ENCODE measurements at places on chromosomes 6 and 20.

- no peak for DNase-seq
Measured at GRCh38 chr20:59958123-59958522, at the start of gene CDH26. CDH26 (plus strand) TSS chr20:59958423; CDS start chr20:59958727, 304 bp downstream.

DNA sequence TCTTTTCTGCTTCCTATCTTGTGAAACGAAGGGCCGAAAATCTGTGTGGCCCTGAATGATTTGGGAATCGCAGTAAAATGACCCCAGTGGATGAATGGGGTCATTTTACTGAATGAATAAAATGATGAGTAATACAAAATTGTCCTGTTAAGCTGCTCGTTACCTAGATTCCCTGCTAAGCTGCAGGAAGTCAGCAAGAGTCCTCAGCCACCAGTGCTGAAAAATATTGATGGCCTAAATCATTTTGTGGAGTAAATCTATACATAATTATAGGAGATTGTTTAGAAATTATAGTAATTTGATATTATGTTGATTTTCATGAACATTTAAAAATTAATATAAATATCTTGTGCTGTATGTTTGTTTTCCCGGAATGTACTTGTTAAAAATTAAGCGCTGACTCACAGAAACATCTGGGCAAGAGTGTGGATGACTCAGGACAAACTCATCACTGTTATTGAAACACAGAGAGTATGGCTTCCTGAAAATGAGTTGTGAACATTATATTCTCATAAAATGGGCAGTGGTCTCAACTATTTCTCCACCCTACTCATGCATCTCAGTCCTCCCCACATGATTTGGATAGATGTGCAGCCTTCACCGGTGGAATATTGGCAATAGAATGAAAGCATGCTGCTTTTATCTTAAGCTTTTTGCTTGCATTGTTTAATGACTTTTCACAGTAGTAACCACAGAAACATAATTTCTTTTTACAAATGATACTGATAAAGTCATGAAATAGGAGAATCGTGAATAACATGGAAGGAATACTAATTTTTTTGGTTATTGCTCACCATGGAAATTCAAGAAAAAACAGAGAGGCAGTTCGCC is 36.2 kb upstream of the RGS17 start:
- peak; percentile 68 for DNase-seq

DNA sequence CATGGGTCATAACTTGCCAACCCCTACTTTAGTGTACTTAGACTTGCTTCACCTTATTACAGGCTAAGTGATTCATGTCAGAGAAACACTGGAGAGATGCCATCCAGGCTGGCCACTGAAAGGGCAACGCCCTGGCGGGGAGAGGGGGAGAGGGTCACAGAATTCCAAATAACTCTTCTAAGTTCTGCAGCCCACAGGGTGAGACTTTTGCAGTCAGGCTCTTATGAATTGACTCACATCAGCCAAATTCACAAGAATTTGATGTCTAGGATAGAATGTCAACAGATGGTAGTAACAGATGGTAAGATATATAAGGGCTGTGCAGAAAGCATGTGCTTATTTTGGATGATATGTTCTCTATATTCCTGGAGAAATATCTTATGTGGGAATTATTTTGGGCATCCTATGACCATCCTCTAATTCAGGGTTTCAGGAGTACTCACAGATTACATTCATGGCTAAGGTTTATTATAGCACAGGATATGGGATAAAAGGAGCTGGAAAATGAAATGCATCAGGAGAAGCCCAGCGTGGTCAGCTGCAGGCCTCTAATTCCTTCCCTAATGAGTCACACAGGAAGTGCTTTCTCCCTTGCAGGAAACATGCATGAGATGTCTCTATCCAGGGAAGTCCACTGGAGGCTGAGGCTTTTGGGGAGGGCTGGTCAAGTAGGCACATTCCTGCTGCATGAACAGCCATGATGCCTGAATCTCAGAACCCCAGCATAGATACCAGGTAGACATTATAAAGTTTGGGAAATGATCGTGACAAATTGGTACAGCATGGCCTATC is 58.7 kb upstream of the RIN2 start:
- peak; percentile 62 for DNase-seq

DNA sequence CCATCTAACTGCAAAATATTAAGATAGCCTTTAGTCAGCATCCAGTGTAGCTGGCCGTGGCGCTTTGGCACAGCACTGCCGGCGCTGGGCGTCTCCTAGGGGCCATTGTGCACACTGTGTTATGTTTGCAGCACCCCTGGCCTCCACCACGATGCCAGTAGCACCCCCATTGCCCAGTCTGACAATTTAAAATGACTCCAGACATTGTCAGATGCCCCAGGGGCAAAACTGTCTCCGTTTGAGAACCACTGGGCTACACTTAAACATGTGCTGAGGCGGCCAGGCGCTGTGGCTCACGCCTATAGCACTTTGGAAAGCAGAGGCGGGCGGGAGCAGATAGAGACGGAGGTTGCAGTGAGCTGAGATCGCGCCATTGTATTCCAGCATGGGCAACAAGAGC is 6.0 kb upstream of the MTG2 start:
- no peak for DNase-seq

GRCh38 chr20:54566031-54566688 is 90.8 kb downstream of the DOK5 start:
- DNase-seq = peak; percentile 10

DNA sequence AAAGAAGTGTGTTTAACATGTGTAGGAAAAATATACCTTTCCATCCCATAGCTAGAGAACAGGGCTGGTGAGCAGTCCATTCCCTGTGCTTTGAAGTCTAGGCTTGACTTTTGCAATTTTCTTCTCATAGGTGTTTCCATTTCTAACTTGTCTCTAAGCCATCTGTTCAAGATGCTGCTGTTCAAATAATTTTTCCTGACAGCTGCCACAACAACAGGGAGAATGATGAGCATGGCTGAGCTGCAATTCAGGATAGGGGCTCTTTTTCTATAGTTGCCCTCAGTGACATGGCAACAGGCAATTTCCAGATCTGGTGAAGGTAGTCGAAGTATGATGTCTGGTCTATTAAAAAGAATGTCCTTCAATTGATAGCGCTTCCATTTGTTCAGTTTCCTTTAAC is 103.0 kb upstream of the HS3ST5 start:
- no peak for DNase-seq

- no peak for DNase-seq
Measured at GRCh38 chr6:169383265-169383664, 129.6 kb upstream of the THBS2 start.

- DNase-seq = peak; percentile 50
Measured at GRCh38 chr6:106579281-106579680, 50.0 kb downstream of the RTN4IP1 start.

DNA sequence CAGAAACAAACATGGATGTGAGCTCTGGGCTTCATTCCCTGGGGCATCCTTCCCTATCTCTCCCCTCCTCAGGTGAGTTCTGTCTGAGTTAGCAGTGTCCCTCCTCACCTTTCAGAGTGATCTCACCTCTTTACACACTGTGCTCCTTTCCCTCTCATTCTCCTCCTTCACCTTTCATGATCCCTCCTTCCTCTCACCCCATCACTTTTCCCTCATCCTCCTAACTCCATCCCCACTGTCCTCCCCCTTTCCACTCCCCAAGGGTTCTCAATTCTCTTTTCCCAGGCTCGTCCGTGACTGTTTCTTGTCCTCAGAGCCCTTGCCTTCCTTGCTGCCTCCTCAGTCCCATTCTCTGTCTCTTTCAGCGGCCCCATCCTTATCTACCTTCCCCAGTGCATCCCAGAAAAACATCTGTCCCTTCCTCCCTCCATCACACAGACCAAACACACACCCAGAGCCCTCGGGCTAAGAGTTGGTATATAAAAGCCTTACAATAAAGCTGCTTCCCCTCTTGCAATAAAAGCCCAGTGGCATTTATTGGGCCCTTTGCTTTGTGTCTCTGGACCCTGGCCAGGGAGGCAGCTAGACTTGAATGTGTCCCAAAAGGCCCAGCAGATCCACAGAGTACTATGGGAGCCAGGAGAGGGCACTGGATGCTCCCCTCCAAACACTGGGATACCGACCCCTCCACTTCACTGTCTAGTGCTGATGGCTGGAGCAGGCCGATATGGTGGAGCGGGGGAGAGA is 1.9 kb downstream of the RNF39 start:
- DNase-seq = no peak

GRCh38 chr6:105357165-105357564 is 45.7 kb downstream of the PREP start:
- DNase-seq = no peak

GRCh38 chr6:145327586-145327985 is 407.7 kb downstream of the EPM2A start:
- DNase-seq = no peak

GRCh38 chr20:61956396-61957342 is 109.0 kb downstream of the TAF4 start:
- no peak for DNase-seq

DNA sequence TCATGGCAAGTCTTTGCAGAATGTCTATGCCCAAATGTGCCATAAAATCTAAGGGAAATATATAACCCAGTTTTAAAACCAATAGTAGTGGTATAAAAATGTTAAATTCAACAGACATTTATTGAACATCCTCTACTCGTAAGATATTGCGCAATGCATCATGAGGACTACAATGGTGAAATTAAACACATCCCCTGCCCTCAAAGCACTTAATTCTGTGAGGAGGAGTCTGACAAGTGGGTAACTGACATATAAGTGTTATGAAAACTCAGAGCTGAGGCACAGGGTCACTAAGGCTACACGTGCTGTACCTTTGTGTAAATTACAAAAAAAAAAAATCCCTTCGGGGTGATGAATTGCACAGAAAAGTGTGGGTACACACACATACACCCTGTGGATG is 6.2 kb downstream of the PKHD1 start:
- no peak for DNase-seq

DNA sequence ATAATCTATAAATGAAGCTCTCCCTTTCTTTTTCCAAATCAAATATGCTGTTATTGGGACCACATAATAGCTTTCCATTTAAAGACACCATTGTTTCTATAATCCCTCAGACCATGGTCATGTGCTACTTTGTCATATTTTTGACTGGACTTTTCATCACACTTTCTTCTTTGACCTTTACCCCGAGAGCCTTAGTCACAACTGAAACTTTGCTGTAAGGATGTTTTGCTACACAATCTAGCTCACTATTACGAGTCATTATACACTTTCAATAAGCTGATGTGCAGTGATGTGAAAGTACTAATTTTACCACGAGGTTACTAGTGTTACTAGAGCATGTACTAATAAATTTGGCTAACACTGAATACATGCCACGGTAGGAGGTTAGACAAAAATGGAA is 367.2 kb upstream of the RUNX2 start:
- DNase-seq = no peak

DNA sequence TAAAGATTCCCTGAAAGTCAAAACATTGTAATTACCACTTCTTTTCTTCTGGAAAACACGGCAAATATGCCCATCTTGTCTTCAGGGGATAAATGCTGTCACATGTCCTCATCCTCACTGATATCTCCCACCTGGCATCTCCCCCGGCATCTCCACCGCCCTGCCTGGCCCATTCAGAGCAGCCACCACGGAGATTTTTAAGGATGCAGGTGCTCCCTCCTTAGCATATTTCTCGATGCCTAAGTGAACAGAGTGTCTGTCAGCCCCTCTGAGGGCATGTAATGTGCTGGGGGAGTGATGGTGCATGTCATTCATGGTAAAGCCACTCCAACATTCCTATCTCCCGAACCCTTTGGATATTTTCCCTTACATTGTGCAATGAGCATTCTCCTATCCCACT is 215.5 kb downstream of the PREX1 start:
- DNase-seq = no peak

GRCh38 chr6:34888874-34889555 is at the start of gene ANKS1A:
ANKS1A (plus strand) TSS chr6:34889255; CDS start chr6:34889403, 148 bp downstream.
- DNase-seq = peak; percentile 87

DNA sequence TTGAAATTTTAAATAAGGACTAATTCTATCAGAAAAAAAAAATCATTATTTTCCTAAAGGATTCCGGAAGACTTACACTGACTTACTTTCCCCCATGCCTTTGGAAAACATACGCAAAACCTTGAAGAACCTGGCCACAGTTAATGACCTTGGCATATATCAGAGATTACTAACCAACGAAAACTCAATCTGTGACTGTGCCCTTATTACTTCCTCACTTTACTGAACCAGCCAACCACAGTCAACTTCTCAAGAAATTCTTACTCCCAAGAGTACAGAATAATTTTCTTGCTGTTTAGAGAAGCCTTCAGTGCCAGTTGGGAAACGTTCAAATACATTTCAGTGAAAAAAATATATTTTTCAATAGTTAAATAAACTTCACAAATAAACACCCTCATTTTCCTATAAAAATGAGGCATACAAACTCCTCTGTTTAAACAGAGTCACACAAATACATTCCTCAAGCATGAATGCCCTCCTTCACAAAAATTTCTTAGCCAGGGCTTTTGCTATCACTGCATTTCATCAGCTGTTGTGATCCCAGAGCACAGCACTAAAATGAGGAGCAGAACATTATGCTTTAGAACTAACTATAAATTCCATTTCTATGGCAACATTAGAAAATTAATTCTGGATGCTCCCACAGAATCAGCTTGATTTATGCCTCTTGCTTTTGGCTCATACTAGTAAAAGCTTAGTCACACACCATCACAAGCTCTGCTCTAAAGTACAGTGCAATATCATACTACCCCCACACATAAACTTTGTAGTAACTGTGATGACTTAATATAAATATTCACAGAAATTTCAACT is 117.6 kb downstream of the DST start:
- DNase-seq = peak; percentile 62

GRCh38 chr20:36315545-36316351 is 9.6 kb downstream of the DLGAP4 start:
- DNase-seq = peak; percentile 11

GRCh38 chr6:113901482-113901881 is 44.3 kb downstream of the MARCKS start:
- peak; percentile 41 for DNase-seq

DNA sequence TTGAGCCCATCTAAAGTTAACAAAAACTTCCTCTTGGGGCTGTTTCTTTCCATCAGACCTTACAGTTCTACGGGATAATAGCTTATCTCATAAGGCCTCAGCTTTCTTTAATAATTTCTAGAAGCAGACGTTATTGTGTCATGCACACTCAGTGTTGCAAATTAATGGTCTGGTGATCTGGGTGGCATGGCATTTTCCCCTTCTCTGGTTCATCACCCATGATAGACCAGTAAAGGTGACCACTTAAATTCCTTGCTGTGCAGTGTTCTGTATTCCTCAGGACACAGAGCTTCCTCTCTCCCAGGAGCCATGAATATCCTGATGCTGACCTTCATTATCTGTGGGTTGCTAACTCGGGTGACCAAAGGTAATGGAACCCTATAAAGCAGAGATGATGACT is at the start of gene DEFB125:
DEFB125 (plus strand) TSS at position 272 of the 400 bp plus-strand sequence; CDS start at position 310, 38 bp downstream.
- no peak for DNase-seq

- no peak for DNase-seq
Measured at GRCh38 chr6:169939554-169940164, 188.2 kb downstream of the ERMARD start.

- DNase-seq = no peak
Measured at GRCh38 chr20:14657266-14658005, 320.0 kb upstream of the FLRT3 start.

- DNase-seq = no peak
Measured at GRCh38 chr6:73062130-73062529, 163.2 kb downstream of the KHDC1L start.

- DNase-seq = no peak
Measured at GRCh38 chr6:162773996-162774395, 46.2 kb downstream of the PACRG start.
